Stomach (tissue), 19 donors: ENCODE measurements at places on chromosomes 7 and 10. TPM values are rescaled to one million over a fixed set of nuclear protein-coding genes. Genes with fewer than 3 reads are reported as not detected.

The SPDYE9 gene
- total RNA-seq: not detected

The PRLHR gene
- 0.43 TPM for total RNA-seq

The LSM8 gene
- total RNA-seq: 25.2 TPM

The LIPF gene
- total RNA-seq: 2,926 TPM

DNA sequence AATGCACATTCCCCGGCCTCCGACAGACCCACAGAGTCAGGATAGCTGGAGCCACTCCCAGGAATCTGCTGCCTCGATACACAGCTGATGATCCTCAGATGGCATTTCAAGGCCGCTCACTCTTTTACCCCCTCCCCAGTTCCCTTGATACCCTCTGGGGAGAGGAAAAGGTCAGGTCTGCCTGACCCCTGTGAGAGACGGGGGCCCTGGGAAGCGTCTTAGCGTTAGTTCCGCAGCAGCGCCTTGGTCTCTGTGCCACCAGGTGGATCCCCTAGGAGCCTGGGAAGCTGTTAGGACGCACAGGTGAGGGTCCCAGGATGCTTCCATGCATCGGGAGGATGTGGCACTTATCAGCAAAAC is 420.5 kb upstream of the FOXK1 start:
- H3K36me3 ChIP-seq: no peaks in the 10 kb centered on the region
- no peaks in the 10 kb centered on the region for H3K4me1 ChIP-seq
- no peak overlapping the region for H3K4me3 ChIP-seq
- no peak for DNase-seq
- no peaks in the 10 kb centered on the region for H3K27me3 ChIP-seq

DNA sequence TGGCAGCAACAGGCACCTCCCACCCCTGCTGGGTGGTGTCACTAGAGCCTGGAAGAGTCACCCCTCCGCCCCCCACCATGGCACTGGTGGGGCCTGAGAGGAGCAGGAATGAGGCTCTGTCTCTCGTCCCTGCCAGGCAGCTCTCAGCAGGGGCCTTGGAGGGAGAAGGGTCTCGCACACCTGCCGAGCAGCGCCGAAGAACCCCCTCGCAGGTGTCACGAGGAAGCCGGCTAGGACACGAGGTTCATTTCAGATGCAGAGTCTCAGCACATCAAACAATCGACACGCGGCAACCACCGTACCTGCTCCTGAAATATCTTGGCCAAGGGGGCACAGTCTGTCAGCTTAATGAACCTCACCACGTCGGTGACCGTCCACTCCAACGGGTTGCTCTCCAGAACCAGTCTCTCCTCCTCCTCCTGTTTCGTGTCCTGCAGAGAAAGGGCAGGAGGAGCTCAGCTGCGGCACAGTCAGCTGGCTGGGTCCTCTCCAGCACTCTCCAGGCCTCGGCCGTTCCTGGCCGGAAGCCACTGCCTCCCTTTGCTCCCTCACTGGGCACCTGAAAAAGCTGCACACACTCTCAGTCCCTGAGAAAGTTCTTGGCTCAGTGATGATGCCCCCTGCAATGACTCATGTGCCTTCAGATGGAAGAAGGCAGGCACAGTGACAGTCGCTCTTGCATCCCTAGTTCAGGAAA is 240.1 kb downstream of the SFMBT2 start:
- no peak for DNase-seq
- no peak overlapping the region for H3K27ac ChIP-seq
- no peak overlapping the region for H3K4me3 ChIP-seq
- H3K4me1 ChIP-seq: no peaks in the 10 kb centered on the region

DNA sequence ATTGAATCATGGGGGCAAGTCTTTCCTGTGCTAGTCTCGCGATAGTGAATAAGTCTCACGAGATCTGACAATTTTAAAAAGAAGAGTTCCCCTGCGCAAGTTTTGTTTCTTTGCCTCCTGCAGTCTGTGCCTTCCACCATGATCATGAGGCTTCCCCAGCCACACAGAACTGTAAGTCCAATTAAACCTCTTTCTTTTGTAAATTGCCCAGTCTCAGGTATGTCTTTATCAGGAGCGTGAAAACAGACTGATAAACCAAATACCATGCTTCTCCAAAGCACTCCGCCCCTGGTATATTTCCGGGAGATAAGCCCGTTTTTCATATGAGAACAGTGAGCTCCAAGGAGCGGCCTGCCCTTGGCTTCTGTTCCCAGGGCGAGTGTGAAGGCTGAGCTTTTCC is 118.9 kb downstream of the EVX1 start:
- H3K4me3 ChIP-seq: no peak overlapping the region
- H3K4me1 ChIP-seq: no peaks in the 10 kb centered on the region
- no peak overlapping the region for H3K27ac ChIP-seq
- H3K27me3 ChIP-seq: no peaks in the 10 kb centered on the region
- DNase-seq: peak; percentile 62

DNA sequence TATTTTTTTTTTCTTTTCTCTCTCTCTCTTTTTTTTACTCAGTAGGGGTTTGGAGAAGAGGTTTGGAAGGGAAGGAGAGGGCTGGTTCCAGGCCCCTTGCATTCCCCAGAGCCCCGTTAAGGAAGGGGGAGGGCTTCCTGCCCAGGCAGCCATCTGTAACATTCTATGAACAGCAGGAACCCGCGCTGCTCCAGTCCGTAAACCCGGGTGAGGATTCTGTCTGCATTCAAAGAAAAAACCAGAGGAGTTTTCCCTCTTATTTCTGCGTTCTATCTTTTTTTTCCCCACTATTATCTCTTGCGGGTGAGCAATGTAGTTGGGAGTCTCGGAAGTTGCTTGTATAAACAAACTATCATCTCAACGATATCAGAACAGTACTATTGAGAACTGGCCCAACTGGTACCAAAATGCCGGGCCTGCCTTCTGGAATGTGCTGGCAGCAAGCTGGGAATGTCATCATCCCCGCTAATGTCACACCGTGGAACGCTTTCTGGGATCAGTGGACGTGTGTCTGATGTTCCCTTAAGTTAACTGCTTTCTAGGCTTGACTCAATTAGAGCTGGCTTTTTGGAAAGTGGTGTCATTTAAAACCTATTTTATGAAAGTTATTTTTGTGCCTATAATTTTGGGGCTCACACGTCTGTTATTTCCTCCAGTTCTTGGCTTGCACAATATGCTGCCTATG is 153.1 kb upstream of the MEOX2 start:
- no peaks in the 10 kb centered on the region for H3K36me3 ChIP-seq
- peak overlapping the region; percentile 26 for H3K4me3 ChIP-seq
- peak overlapping the region; percentile 51 for H3K27ac ChIP-seq
- DNase-seq: peak; percentile 78

- no peak overlapping the region for H3K4me3 ChIP-seq
- no peaks in the 10 kb centered on the region for H3K4me1 ChIP-seq
- no peaks in the 10 kb centered on the region for H3K27me3 ChIP-seq
- DNase-seq: no peak
These were observed 218.4 kb upstream of the SEMA3D start for GRCh38 chr7:85405016-85405902.

GRCh38 chr10:34254596-34254995 is 560.5 kb downstream of the PARD3 start:
- H3K36me3 ChIP-seq: no peaks in the 10 kb centered on the region
- no peaks in the 10 kb centered on the region for H3K4me1 ChIP-seq
- DNase-seq: no peak
- H3K27me3 ChIP-seq: no peaks in the 10 kb centered on the region
- H3K4me3 ChIP-seq: no peak overlapping the region

DNA sequence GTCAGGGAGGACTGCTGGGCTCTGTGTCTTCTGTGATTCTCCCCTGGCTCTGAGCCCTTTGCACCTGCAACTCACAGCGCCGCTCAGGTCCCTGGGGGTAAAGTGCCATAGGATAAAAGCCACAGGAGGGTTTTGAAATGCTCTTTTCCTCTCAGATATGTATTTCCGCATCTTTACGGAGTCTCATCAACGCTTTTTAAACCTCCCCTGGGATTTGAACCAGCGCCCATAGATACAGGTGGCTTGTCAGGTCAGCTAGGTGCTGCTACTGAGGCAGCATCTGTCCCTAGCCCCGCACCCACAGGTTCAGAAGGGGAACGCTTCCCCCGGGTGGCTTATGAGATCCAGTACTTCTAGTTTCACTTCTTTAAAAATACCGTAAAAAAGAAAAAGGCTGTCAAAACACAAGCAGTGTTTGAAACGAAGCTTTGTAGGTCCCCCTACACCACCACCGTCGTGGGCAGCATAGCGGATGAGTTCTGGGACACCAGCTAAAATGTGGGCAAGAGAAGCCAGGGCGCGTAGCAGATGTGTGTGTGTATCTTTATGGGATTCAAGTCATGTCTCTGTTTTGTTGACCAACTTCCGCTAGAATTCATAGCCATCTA is 173.5 kb downstream of the CUX1 start:
- no peak overlapping the region for H3K27ac ChIP-seq
- no peaks in the 10 kb centered on the region for H3K4me1 ChIP-seq
- peaks cover 5% of the 10 kb centered on the region for H3K36me3 ChIP-seq
- H3K27me3 ChIP-seq: no peaks in the 10 kb centered on the region
- DNase-seq: no peak
- H3K4me3 ChIP-seq: no peak overlapping the region

DNA sequence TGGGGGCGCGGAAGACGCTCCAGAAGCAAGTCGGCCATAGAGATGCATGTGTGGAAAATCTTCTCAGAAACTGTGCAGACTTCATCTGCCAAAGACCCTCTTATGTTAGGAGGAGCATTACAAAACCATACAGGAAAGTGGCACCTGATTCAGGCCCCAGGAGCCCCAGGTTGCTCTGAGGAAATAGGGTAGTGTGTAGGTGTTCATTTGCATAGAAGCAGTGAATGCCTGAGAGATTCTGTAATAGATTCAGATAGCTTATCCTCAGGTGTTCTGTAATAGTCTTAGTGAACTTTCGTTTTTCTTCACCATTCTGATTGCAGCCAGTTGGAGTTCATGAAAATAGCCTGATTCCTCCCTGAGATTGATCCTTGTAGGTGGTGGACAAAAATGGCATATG is 106.4 kb upstream of the GJD4 start:
- H3K4me1 ChIP-seq: peaks cover 45% of the 10 kb centered on the region
- DNase-seq: no peak
- H3K27ac ChIP-seq: no peak overlapping the region
- no peak overlapping the region for H3K4me3 ChIP-seq
- H3K27me3 ChIP-seq: no peaks in the 10 kb centered on the region
- H3K36me3 ChIP-seq: peaks cover 5% of the 10 kb centered on the region

GRCh38 chr7:141409801-141410329 is 141.3 kb upstream of the AGK start:
- no peaks in the 10 kb centered on the region for H3K4me1 ChIP-seq
- no peak overlapping the region for H3K4me3 ChIP-seq
- no peaks in the 10 kb centered on the region for H3K36me3 ChIP-seq
- DNase-seq: no peak

- no peaks in the 10 kb centered on the region for H3K4me1 ChIP-seq
- H3K27ac ChIP-seq: peak overlapping the region; percentile 82
- H3K4me3 ChIP-seq: peak overlapping the region; percentile 65
- DNase-seq: peak; percentile 79
These were observed 11.8 kb upstream of the ACBD5 start for GRCh38 chr10:27252267-27253000.

DNA sequence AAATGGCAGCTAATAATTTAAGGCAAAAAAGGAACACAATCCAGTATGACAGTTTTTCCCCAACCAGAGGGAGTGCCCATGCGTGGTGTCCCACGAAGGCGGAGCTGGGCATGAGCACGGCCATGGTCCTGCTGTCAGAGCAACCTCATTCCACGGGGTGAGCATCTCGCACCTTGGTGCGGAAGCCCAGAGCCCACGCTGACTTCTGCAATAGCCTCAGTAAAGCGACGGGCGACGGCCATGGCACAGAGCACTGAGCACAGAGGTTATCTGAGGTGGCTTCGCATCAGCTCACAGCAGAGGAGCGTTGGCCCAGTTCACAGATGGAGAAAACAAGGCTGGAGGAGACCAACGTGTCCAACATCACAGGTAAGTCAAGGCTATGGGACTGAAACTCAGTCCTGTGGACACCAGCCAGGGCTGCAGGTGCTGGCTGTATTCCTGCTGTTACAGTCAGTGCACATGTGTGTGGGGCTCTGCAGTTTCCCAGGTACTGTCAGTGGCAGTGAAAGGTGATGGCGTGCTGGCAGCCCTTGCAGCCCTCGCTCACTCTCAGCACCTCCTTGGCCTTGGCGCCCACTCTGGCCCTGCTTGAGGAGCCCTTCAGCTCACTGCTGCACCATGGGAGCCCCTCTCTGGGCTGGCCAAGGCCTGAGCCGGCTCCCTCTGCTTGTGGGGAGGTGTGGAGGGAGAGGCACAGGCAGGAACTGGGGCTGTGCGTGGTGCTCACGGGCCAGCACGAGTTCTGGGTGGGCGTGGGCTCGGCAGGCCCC is 525.6 kb downstream of the PTPRN2 start:
- H3K4me1 ChIP-seq: no peaks in the 10 kb centered on the region
- H3K27me3 ChIP-seq: no peaks in the 10 kb centered on the region

DNA sequence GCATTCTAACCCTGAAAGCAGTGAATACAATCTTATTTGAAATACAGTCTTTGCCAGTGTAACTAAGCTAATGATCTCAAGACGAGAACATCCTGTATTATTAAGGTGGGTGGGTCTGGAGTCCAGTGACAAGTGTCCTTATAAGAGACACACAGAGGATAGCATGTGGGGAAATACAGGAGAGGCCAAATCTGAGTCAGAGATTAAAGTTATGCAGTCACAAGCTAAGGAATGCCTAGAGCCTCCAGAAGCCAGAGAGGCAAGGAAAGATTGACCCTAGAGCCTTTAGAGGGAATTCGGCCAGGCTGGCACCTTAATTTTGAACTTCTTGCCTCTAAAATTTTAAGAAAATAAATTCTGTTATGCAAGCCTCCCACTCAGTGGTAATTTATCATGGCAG is 87.5 kb upstream of the HGF start:
- H3K27ac ChIP-seq: no peak overlapping the region
- no peaks in the 10 kb centered on the region for H3K36me3 ChIP-seq
- no peak for DNase-seq
- H3K4me3 ChIP-seq: no peak overlapping the region

- no peak overlapping the region for H3K4me3 ChIP-seq
- no peaks in the 10 kb centered on the region for H3K36me3 ChIP-seq
- no peak for DNase-seq
- H3K27ac ChIP-seq: no peak overlapping the region
- peaks cover 6% of the 10 kb centered on the region for H3K27me3 ChIP-seq
- peaks cover 5% of the 10 kb centered on the region for H3K4me1 ChIP-seq
These were observed 346.7 kb upstream of the ANKRD30A start for GRCh38 chr10:36778651-36779050.

- H3K4me1 ChIP-seq: no peaks in the 10 kb centered on the region
- no peaks in the 10 kb centered on the region for H3K27me3 ChIP-seq
- no peak overlapping the region for H3K4me3 ChIP-seq
- H3K36me3 ChIP-seq: no peaks in the 10 kb centered on the region
These were observed 29.4 kb downstream of the CDH23 start for GRCh38 chr10:71426058-71426605.

DNA sequence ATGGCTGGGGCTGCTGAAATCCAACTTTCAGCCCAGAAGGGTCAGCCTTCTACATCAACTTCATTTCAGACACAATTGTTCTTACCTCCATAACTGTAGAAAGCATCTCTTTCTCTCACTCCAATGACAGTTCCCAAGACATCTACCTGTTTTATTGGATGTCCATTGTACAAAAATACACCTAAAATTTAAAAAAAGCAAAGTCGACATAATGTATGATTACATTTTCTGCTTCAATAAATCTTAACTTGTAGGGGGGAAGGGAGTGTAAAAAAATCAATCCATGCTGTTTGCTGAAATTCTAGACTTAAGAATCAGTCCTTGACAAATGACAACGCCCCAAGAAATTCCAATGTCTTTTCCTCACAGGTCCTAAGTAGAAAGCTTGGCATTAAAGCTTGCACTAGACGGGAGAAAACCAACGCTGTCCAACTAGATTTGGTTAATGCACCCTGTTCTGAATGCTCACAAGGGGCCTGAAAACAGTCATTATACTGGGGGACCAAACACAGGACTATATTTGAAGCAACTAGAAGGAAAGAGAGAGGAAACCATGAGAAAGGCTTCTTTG is 7.5 kb downstream of the STN1 start:
- H3K36me3 ChIP-seq: peaks cover under 1% of the 10 kb centered on the region
- DNase-seq: no peak
